Smooth muscle cell of the pulmonary artery (primary cell): ENCODE measurements at places on chromosomes 12 and 14. TPM values are rescaled to one million over a fixed set of nuclear protein-coding genes. Genes with fewer than 3 reads are reported as not detected.

Gene ACTR10
- total RNA-seq = 38.0 and 39.3 TPM in 2 replicates

Gene MED6
- total RNA-seq = 22.5 and 25.0 TPM in 2 replicates

Gene NINJ2
- total RNA-seq = 0.20 and 1.0 TPM in 2 replicates

Gene NRIP2
- total RNA-seq = 0.07 TPM in 1 of 2 replicates, not detected in the other

Gene SERPINA12
- not detected in 2 replicates for total RNA-seq

Gene ESPL1
- 2.3 and 2.6 TPM in 2 replicates for total RNA-seq

Gene MON2
- 54.2 and 69.4 TPM in 2 replicates for total RNA-seq

Gene NGB
- not detected in 2 replicates for total RNA-seq

Gene RNASE3
- not detected in 2 replicates for total RNA-seq

Gene IFNG-AS1
- total RNA-seq = 0.07 TPM in 1 of 2 replicates, not detected in the other

Gene RERG
- 0.65 and 2.1 TPM in 2 replicates for total RNA-seq

Gene DGKA
- 62.4 and 86.8 TPM in 2 replicates for total RNA-seq

Gene CD163L1
- total RNA-seq = 0.43 and 2.6 TPM in 2 replicates

Gene B4GALNT3
- total RNA-seq = 0.13 and 0.36 TPM in 2 replicates

Gene CABP1
- total RNA-seq = 1.6 and 21.4 TPM in 2 replicates

Gene SARNP
- total RNA-seq = 44.2 and 48.0 TPM in 2 replicates

Gene RNFT2
- 6.1 and 6.6 TPM in 2 replicates for total RNA-seq

Gene PLEK2
- 0.98 and 3.6 TPM in 2 replicates for total RNA-seq

Gene PGAM5
- 24.4 and 38.9 TPM in 2 replicates for total RNA-seq

Gene PCED1B
- 0.46 and 1.4 TPM in 2 replicates for total RNA-seq

Gene APOF
- not detected in 2 replicates for total RNA-seq
